NB4 (cell line): ENCODE measurements at places on chromosomes 12 and 14.

DNA sequence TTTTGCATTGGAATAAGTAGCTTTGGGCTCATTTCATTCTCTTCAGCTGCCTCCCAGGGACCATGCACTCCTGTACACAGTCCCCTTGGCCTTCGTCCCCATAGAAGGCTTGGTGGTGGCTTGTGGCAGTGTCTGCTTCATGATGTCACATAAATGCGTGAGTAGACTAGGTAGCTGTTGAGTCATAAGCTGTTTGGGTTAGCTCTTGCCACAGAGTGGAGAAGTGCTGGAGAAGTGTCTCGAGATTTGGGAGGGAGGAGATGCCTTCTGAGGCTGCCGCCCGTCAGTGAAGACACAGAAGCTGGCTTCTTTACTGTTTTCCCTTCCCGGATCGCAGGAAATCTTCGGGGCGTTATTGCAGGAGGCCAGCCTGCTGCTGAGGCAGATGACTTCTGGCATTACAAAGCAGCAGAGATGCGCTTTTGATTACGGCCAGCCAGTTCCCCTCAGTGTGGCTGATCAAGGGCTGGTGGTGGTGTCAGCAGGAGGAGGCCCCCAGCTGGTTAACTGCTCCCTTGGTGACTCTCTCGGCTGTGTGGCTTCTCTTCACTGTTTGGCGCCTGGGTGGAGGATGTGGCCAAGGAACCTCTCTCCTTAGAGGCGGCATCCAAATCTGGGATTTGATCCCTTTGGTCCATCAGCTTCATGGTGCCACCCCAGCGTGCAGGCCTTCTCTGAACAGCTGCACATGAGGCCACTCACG is 67.6 kb downstream of the AACS start:
- peak; percentile 86 for DNase-seq

DNA sequence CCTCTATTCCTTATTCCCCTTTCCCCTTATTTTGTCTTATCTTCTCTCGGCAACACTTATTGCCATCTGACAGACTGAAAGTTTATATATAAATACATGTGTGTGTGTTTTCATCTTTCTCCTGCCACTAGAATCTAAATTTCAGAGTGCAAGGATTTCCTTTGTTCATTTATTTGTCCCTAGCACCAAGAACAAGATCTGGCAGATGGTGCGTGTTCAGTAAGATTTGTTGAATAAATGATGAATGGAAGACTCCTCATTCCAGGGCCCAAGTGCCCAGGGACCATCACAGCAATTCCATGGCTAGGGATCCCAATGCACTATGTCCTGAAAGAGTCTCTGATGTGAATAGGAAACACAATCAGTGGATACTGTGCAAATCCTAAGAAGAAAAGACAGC is 97.9 kb upstream of the EEA1 start:
- DNase-seq = no peak

GRCh38 chr12:116620492-116621191 is 61.5 kb downstream of the MAP1LC3B2 start:
- DNase-seq = no peak

- no peak for DNase-seq
Measured at GRCh38 chr14:96089401-96089800, 50.2 kb downstream of the C14orf132 start.

GRCh38 chr12:66596199-66596598 is 82.7 kb downstream of the GRIP1 start:
- DNase-seq = no peak

- peak; percentile 87 for DNase-seq
Measured at GRCh38 chr12:92784797-92785562, 82.2 kb downstream of the PLEKHG7 start.

GRCh38 chr12:66048835-66049537 is 81.6 kb downstream of the LLPH start:
- no peak for DNase-seq

DNA sequence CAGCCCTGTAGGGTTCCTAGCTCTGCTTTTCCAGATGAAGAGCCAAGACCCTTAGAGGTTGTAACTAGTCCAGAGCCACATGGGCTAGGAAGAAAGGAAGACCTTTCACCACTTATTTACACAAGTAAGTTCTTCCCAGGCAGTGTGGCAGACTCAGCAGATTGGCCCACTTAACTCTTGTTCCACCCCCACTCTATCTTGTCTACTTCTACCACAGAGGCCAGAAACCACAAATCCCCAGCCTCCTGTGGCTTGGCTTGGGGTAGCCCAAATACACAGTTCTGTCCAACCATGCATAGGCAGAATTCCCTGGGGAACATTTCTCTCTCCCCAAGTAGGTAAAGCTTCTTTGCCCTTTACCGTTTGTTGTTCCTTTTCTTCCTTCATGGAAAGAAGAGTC is 383.5 kb downstream of the RGS6 start:
- DNase-seq = peak; percentile 33

DNA sequence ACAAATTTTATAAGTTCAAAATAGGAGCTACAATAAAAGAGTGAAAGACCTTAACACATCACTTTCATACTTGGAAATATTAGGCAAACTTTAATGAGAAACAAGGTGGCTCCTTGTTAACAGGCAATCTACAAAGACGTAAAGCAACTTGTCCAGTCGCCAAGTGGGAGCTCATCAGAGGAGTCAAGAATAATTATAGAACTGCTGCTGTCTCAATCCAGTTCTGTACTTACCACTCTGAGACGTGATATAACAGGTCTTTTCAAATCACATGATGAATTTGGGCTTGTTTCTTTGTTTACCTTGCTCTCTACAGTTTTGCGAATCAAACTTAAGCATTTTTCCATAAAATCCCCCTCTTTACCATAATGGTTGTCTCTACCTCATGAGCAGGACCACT is 3.6 kb downstream of the YBX3 start:
- DNase-seq = no peak

DNA sequence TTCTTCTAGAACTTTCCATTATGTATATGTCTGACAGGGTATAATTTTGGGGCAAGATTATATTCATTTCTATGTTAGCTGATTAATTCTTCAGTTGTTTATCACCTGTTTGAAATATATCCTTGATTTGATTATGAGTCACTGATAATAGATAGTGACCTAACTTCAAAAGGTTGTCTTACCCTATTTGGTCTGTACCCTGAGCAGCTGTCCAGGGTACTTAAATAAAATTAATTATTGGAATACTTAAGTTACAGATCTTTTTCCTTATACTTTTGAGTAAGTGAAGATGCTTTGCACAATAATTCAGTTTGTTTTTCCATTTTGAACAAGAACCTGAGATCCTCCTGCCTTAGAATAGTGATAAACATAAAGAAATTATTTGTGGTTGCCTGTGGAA is 13.2 kb upstream of the NPAS3 start:
- DNase-seq = no peak

- DNase-seq = no peak
Measured at GRCh38 chr12:101968770-101969169, 91.4 kb downstream of the DRAM1 start.

- no peak for DNase-seq
Measured at GRCh38 chr14:69693145-69693544, 73.8 kb upstream of the SRSF5 start.

DNA sequence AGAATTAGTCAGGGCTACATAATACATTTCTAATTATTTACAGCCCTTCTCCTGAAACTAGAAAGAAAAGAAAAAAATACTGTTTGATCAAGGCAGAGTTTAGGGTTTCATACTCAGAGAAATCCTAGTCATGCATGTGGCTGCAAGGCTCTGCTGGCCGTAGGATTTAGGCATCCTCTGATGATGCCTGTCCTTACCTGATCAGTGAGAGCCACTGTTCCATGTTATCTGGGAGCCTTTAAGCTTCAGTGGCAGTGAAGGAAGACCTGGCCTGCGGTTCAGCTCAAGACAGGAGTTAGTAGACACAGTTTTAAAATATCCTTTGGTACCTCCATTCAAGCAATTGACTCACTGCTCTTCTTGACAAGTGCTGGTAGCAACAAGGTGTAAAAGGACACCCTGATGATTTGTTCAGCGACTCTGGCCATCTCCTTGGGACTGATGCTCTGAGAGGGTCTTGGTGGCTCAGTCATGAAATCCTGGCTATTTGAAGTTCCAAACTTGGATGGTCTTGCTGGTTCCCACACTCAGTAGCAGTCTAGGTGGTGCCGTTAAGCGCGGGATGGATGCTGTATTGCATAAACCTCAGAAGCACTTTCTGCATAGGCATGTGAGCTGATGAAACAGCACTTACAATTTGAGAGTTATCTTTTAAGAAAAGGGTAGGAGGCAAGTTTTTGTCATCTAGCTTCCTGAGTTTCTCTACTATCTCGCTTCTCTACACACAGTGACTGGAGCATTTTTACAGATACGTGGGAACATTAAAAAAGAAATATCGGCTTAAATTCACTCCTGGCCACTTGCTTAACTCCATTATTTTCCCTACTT is 162.0 kb downstream of the SAMD4A start:
- no peak for DNase-seq

DNA sequence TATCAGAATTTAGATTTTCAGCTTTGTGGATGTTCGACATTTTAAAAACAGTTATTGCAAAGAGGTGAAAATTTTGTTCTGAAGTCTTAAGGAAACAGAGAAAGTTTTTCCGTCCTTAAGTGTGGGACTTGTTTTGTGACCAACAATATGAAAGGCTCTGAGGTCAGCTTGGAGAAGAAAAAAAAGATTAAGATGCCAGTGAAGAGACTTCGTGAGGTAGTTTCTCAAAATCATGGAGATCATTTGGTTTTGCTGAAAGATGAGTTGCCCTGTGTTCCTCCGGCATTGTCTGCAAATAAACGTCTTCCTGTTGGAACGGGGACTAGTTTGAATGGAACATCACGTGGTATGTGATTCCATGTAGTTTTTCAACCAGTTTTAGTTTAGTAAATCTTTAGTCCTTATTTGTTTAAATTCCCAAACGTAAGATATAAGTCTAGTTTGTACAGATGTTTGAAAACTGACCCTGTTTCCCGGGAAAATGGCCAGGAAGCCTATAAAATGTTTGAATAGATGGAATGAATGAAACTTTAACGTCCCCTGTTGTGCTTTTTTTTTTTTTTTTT is 682 bp downstream of the KIAA0586 start:
- DNase-seq = peak; percentile 74

DNA sequence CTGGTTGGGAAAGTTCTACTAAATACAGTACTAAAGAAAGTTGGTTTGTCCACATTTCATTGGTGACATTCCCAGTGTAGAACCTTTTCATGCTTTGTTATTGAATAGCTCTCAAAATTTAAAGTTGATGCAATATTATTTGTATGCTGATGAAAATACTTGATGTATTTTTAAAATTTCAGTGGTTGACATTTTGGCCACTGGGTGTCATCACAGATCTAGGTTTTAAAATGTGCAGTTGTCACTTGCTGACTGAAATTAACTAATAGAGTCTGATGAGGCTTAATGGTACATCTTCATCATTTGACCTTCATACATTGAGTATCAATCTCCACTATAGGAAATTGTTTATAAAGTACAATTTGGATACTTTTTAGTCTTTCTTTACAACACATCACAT is 37.1 kb downstream of the CMAS start:
- DNase-seq = peak; percentile 59

DNA sequence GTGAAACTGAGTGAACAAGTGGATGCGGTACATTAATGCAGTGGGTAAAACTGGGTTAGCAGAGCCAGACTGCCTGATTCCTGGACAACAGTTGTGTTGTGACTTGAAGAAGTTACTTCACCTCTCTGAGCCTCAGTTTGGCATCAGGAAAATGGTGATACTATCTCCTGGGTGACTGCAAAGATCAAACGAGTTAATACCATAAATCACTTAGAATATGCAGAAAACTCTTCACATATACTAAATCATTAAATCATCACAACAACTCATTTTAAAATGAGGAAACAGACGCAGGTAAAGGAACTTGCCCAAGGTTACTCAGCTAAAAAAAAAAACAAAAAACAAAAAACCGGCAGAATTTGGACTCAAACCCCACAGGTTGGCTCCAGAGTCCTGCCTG is 811 bp downstream of the MTERF2 start:
- DNase-seq = no peak

- DNase-seq = no peak
Measured at GRCh38 chr14:105378199-105378598, 20.1 kb upstream of the TEX22 start.

DNA sequence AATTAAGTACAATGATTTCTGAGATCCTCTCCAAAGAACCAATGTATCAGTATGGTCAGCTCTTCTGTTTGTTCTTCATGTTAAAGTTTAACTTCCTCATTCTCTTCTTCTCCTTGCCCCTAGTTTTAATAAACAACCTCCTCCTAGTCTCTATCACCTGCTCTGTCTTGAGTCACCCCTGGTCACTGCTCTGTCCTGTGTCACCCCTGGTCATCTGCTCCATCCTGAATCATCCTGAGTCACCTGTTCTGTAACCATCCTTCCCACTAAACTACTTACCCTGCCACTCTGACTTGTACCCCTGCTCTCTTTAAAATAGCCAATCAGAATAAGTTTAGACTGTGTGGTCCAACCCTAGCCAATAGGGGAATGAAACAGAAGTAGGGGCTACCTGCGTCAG is 100.5 kb downstream of the ALG10B start:
- no peak for DNase-seq

- peak; percentile 93 for DNase-seq
Measured at GRCh38 chr12:8493084-8493483, 20.2 kb upstream of the CLEC4D start.

DNA sequence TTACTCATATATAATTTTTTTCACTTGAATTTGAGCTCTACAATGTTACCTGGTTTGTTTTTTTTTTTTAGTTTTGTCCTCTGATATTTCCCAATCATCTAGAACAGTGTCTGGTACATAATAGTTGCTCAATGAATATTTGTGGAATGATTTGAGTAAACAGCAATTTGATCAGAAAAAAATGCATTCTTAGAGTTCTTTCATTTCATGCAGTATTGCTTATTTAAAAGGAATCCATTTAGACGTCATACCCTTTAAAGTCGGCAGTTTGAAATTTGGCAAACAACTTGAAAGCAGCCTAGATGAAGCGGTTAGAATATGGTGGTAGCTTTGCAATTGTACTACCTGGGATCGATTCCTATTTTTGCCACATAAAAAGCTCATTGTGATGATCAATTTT is 140.0 kb downstream of the PDE3A start:
- DNase-seq = no peak

DNA sequence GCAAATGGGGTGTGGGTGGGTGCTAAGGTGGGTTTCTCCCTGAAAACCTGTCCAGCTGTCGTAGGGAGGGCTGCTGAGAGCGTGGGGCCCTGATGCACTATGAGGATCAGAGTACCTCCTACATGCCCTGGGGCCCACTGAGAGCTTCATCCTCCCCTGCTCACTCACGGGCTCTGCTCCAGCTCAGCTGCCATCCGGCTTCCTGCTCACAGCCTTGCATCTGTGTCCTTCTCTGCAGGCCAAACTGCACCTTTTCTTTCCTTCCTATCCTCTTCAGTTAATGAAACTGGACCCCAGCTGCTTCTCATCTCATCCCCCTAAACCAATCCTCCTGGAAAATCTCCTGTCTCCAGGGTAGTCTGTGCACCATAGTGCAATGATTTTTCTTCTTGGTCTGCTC is 22.2 kb upstream of the GPRC5D start:
- DNase-seq = no peak

GRCh38 chr14:62654641-62655040 is 390.6 kb downstream of the KCNH5 start:
- no peak for DNase-seq

DNA sequence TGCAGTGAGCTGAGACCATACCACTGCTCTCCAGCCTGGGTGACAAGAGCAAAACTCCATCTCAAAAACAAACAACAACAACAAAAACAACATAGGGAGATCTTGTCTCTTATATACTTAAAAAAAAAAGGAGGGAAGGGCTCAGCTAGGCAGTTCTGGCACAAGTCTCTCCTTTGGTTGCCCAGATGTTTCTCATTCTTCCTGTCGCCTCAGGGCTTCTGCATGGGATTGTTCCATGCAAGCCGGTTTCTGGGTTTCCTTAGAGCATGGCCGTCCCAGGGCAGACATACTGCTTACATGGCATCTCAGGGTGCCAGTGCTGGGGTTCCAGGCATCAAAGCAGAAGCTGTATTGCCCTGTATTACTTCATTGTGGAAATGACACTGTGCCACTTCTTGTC is 5.2 kb upstream of the SLC8B1 start:
- DNase-seq = no peak
